ENCODE measurements at places on chromosomes 4 and X.
A peak's percentile ranks its signal among the peaks of the same experiment; 100 is the strongest.

GRCh38 chrX:22748093-22748999, 251.4 kb upstream of the DDX53 start:
- DNase-seq: peak; percentile 1

DNA sequence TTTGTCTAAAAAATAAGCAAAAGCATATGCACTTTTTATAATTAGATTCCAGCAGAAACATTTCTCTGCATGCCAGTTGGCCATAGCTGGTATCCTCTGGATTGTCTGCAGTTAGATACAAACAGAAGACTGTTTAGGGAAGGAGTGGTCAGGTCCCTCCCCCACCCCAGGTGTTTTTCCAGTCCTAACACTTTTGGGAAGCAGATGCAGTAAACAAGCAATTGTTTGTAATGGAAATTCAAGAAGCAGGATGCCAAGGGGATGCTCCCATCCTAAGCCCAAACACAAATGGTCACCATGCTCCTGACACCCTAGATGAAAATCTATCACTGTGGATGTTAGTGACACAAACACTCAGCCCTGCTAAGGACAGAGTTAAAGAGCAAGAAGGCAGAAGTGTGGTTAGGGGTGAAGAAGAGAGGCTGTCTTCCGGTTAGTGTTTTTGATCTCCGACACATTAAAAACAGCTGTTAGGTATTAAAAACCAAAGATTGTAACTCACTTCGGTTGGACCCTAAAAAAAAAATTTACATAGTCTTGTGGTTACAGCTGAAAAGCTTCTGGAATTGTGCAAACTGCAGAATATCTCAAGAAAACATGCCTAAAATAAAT, 7.9 kb downstream of the LEF1 start:
- DNase-seq: no peak

DNA sequence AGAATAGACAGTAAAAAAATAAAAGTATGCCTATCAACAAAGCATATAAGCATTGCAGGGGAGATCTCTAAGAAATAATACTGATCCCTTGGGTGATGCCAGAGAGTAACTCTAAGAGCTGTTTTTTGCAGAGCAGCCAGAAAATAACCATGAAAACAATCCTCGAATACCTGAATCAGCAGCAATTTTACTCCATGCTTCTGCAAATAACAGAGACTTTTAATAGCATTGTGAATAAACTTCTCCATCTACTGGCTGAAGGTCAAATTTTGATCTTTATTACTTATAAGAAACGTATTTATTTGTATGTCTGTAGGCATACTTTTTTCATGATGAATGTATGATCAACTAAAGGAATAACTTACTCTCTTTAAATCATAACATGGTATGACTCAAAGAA, 334.5 kb downstream of the GALNTL6 start:
- DNase-seq: no peak

GRCh38 chrX:55389376-55389775, 62.6 kb upstream of the MAGEH1 start:
- DNase-seq: no peak

- DNase-seq: no peak
Observed at GRCh38 chr4:20259707-20260106, 8.0 kb downstream of the SLIT2 start.

- DNase-seq: no peak
Observed at GRCh38 chr4:62512271-62512670, 1312.1 kb downstream of the ADGRL3 start.

All from NCI-H1694 (cell line).